LoVo (cell line): ENCODE measurements at places on chromosomes 2 and 18.

DNA sequence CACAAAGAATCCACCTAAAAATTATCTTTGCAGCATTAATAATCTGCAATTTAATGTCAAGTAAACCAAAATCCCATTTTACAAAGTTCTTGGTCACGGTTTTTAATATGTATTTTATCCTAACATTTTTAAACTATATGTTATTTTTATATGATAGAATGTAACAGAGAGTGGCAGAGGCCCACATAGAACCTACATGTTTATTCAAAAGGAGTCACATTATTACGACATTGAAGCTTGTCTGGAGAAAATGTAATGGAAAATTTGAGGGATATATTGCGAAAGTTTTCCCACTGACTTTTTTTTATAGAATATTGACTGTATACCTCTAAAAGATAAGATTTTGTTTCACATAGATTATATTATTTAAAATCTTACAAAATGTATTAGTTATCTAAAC, 89.7 kb upstream of the COL3A1 start:
- DNase-seq: no peak

DNA sequence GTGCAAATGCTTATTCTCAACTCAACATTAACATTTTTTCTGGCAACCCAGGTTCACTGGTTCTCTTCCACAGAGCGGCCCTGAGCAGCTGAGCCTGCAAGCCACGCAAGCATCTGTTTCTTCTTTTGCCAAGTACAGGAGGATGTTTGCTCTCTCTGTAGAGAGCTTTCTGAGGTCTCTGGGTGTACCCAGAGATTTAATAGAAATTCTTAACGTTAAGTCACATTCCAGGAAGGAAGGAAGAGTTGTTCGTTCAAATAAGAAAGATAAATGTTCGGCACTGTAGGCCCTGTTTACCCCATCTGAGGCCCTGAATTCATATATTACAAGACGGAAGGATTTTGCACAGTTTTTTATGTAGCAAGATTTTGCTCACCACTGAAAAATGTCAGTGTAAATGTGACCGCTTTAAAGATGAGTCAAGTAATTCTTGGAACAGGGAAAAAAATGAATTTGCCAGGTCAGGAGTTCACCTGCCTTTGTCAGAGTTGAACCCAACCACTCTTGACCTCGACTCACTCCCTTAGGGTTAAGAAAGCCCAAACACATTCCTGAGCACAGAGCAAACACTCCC, 30.1 kb downstream of the KCTD18 start:
- no peak for DNase-seq

DNA sequence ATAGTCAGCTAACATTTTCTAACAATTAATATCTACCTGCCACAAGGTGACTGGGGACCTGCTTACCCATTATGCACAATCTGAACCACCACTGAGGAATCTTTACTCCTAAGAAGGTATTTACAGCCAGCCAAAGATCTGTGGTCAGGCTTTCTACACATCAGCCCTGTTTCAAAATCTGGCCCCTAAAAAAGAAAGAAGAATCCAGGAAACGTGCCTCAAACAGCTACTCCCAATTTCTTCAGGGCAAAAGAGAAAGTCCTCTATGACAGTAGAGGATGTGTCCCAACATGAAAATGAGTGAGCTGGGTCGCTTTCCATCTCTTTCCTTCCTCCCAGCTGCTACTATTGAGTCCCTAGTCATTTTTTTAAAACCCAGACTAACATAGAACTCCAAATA, 79.5 kb downstream of the EPB41L3 start:
- no peak for DNase-seq

DNA sequence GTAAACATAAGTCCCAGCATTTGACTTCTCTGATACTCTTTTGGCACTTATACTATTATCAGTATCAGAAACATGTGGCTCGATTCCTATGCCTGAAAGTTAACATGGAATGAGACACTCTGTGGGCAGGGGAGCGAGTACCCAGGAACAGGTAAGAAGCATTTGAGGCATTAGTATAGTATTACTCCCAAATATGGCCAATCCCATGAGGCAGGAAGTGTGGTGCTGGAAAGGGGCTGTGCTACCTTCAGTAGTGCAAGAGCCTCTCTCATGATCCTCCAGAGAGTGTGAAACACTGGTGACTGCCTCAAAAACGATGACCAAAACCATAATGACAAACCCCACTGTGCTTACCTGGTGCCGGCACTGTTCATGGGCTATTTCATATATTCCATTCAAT, 415.1 kb downstream of the SOX11 start:
- no peak for DNase-seq

- DNase-seq: no peak
These were observed 64.5 kb upstream of the ADAM23 start for GRCh38 chr2:206378835-206379234.

GRCh38 chr2:74304332-74305148, 38.7 kb downstream of the SLC4A5 start:
- no peak for DNase-seq

GRCh38 chr18:38458698-38459097, 893.1 kb upstream of the CELF4 start:
- DNase-seq: no peak

DNA sequence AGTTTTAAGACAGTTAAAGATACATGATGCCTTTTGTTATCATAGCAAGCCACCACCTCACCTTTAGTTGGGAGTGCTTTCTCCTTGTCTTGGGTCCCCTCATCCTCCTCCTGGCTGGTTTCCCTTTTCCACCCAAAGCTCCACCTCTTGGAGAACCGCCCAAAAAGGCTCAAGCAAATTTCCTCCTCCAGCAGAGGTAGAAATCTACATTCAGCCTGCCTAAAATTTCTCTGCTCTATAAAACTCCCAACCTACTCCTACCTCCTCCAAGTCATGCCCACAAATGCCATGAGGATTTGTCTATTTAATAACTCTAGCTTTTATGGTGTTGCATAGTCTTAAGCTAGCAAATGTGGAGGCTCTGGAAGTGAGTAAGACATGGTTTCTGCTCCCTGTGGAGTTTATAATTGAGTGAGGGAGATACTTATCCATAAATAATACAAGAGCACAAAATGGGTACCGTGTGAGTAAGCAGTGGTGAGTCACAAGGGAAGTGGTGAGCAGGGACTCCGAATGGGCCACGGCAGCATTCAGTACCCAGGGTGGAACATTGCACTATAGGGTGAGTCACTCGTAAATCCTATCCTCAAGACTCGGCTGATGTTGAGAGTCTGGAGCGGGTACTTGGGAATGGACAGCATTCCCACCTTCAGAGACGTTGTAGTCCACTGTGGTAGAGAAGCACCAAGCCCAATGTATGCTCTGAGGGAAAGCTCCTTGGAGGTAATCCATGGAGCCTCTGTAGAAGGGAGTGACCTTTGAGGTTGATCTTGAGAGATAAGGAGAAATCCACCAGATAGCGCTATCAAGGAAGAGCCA, 146.3 kb downstream of the RTN4 start:
- peak; percentile 98 for DNase-seq

- no peak for DNase-seq
These were observed 258.8 kb upstream of the NRXN1 start for GRCh38 chr2:51290725-51291124.

DNA sequence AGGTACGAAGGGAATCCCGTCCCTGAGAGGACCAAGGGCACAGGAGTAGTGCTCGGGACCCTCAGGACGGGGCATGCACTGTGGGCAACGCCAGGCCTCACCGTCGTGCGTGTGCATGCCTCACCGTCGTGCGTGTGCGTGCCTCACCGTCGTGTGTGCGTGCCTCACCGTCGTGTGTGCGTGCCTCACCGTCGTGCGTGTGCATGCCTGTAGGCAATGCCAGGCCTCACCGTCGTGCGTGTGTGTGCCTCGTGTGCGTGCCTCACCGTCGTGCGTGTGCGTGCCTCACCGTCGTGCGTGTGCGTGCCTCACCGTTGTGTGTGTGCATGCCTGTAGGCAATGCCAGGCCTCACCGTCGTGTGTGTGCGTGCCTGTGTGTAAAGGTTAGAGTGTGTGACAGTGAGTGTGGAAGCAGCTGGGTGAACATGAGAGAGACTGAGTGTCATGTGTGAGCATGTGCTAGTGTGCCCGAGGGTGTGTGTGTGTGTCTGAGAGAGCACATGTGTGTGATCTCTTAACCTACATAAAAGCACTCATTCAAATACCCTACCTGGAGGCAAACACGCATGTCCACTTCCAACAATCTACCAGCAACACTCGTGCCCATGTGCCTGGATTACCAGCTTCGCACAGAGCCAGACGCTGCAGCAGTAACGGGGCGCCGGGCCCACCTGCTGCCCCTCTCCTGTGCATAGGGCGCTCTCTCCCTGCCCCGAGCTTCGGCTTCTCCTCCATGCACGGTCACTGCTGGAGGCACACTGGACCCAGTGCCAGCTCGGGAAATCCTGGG, 36.3 kb downstream of the ZNF516 start:
- no peak for DNase-seq

DNA sequence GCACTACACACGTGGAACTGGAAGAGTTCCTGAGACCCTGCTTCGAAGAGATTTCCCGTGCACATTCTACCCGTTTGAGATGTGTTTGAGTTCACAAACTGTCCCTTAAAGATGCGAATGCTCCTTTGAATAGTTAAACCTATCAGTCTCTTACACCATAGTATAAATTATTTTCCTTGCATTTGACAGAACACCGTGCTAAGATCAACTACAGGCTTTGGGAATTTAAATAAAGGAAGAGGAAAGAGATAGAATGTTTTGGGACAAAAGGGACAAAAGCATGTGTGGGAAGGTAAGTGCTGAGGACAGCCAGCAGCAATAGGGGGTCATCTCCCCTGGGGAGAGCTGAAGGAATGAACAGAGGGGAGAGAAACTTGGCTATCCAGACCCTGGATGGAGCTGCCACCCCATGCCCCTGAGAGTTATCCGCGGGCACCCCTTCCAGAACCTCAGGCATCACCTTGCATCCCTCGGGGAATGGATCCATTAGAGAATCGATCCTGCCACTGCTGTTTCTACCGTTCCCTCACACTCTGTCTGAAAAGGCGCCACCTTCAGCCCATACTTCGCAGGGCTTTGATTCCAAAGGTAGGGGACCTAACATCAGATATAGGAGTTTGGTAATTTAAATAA, 888 bp upstream of the ADCY3 start:
- DNase-seq: peak; percentile 22

GRCh38 chr2:105747991-105748390, 3.3 kb downstream of the NCK2 start:
- DNase-seq: no peak

DNA sequence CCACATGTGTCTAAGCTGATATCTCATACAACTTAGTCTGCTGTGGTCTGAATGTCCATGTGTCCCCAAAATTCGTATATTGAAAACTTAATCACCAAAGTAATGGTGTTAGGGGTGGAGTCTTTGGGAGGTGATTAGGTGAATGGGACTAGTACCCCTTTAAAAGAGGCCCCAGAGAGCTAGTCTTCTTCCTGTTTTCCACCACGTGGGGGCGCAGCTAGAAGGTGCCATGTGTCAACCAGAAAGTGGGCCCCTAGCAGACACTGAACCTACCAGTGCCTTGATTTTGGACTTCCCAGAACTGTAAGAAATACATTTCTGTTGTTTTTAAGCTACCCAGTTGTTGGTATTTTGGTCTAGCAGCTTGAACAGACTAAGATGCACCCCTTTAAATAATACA, 86.6 kb downstream of the ASB1 start:
- DNase-seq: peak; percentile 10

- DNase-seq: no peak
These were observed 1.1 kb downstream of the GREB1 start for GRCh38 chr2:11534746-11535484.

DNA sequence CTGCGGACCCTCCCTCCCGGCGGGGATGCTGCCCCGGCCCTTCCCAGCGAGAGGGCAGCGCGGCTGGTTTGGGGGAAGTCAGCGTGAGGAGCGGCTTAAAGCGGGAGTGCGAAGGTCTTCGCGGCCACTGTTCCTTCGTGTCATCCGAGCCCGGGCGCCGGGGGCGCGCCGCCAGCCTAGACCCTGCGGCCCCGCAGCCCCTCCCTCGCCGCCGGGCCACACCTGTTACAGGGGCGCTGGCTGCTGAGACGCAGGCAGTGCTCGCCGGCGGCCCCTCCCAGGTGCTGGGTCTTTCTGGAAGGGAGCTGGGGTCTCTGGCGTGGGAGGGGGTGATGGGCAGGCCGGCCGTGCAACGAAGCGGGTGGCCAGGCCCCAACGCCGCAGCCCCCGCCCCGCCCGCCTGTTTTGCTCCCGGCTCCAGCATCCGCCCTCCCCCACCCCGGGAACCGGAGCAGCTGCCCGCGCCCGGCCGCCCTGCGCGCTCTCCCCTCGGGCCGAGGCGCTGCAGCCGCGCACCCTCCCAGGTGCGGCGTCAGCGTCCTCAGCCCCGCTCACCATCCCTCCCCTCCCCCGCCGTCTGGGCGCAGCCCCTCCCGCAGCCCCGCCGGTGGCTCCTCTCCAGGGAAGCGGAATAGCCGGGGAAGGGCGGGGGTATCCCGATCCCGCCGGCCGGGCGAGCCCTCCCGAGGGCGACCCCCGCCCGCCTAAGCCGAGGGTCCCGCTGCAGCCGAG, 727 bp downstream of the KIF1A start:
- no peak for DNase-seq

- DNase-seq: no peak
These were observed 89.9 kb upstream of the LTBP1 start for GRCh38 chr2:32856891-32857290.

- no peak for DNase-seq
These were observed 2.8 kb downstream of the COL6A3 start for GRCh38 chr2:237411092-237411601.

DNA sequence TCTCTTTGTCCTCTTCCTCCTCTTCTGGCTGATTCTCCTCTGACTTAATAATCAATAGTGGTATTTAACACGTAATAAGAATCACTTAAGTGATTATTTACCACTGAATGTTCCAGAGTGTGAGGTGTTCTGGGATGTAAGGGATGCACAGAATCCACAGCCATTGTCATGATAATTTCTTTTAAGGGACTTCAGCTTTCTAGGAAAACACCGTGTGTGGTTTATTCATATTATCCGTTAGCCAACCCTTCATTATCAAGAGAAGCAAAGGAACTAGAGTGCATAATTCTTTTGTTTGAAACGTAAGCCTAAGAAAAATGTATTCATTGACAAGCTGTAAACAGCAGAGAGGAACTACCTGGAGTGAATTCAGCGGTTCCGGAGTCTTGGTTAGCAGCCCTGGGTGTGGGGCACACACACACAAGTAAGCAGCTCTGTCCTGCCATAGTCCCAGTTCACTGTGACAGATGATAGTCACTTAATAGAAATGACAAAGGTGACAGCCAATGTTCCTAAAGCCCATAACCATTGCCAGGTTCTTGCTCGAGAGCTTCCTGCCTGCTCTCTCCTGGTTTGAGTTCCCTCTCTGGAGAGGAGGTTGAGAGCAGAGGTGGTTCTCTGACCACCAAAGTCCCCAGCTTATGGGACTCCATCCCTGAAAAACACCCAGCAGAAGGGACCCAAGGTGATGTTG, 101.9 kb downstream of the ACOXL start:
- DNase-seq: no peak

GRCh38 chr2:55649211-55649610, 31.8 kb upstream of the PPP4R3B start:
- DNase-seq: no peak

DNA sequence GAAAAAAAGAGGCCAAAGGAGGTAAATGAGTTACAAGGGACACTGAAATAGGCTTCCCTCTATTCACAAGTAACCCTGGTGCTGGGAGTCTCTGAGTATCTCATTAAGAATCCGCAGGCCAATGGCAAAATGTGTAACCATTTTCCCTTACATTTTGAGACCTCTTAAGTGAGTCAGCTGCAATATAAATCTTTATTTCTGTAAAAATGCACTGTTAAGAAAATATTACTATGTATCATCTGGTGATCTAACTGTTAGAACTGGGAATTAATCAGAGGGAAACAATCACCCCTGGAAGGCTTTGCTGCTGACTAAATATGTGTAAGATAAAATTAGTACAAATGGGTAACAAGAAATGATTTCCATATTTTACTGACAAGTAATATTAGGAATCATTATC, 483.1 kb upstream of the CHST9 start:
- DNase-seq: no peak
